ENCODE measurements at places on chromosomes 2 and 18.

DNA sequence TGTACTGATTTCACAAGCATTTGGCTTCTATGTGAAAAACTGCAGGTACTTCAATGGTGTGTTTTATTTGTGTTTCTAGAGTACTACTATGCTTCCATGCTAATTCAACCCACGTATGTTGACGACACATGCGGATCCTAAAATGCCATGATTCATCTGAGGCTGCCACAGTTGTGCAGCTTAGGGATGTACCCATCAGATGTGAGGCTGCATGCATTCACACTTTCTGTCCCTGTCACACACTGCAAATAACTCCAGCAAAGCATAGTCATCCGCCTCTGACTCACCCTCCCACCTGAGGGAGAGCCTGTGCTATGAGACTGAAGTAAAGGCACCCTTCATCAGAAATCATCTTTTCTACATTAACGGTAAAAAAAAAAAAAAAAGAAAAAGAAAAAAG lies 22.1 kb upstream of the SERTAD2 start:
- DNase-seq: no peak

DNA sequence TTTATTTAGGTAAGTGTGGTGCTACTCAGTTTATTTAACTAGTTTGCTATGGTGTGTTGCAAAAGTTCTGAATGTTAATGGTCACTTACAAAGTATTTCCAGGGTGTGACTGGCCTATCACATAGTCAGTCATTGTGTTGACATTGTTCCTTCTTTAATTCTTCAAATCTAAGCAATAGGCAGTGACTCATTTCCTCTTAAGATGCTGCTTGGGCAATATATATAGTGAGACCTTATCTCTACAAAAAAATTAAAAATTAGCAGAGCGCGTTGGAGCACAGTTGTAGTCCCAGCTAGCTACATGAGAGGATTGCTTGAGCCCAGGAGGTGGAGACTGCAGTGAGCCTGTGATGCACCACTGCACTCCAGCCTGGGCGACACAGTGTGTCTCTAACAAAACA lies 5.8 kb upstream of the CCDC88A start:
- DNase-seq: no peak

GRCh38 chr2:240989451-240990265 lies 8.8 kb upstream of the SNED1 start:
- DNase-seq: peak; percentile 42

DNA sequence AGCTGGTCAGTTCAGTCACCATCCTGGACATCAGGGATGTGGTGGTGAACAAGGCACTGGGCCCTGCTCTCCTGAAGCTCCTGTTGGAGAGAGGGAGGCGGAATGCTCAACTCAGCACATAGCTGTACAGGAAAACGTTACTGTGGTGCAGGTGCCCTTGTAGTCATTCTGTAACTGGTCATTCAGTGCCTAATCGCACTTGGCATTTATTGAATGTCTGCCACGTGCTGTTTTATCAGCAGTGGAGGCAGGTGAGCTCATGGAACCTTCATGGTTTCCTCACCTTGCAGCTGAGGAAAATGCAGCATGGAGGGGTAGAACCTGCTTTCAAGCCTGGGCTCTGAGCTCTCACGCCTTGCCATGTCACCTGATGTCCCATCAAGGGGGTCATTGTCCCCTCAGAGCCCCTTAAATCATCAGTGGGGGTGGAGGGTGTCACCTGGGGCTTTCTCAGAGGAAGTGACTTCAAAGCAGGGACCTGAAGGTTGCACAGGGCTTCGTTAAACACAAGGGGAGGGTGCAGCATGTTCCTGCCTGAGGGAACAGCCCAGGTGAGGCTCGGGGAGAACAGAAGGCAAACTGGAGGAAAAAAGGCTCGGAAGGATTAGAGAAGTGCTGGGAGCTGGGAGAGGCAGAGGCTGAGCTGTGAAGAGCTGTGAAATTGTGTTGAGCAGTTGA lies 56.0 kb upstream of the RPL31 start:
- no peak for DNase-seq

GRCh38 chr2:159497256-159497655 lies 119.1 kb downstream of the BAZ2B start:
- DNase-seq: no peak

DNA sequence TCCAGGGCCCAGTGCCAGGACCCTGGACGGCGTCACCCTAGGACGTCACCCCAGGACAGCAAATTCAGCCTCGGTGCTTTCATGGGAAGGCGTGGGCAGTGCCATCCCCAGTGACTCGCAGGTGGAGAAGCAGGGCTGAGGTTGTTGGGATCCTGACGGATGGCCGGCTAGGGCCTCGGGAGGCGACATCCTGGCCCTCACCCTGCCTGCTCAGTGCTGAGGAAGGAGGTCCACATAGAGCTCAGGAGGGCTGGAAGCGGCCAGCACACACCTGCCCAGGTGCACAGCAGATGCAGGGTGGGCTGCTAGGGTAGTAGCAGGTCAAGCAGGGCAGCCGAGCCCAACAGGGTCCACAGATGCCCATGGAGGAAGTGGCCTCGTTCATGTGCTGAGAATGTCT lies 482.0 kb upstream of the SALL3 start:
- no peak for DNase-seq
